ENCODE measurements at places on chromosomes 5 and 9.

DNA sequence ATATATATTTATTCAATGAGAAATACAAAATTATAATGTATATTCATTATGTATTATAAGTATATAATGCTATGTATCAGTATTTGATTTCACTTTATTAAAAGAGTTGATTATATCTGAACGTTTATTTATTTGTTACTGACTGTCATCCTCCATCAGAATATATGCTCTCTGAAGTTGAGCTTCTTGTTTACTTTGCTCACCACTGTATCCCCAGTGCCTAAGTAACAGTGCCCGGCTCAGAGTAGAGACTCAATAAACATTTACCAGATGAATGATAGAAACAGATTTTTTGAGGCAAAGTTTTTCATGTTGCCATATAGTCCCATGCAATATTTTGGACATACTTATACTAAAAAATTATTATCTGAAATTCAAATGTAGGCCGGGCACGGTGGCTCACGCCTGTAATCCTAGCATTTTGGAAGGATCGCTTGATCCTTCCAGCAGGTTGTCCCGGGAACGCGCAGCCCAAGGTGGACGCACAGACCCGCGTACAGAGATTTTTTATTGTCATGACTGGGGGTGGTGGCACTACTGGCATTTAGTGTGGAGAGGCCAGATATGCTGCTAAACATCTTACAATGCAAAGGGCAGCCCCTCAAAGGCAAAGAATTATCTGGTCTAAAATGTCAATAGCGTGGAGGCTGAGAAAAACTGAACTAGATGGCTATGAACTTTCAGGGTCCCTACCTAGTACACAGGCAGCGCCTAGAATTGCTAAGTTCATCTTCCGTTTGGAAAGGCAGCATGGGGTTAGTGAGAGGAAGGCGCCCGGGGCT lies 761 bp upstream of the DNAJC25 start:
- no peak for DNase-seq

- peak; percentile 72 for DNase-seq
Measured at GRCh38 chr9:134531220-134531970, 110.2 kb upstream of the COL5A1 start.

DNA sequence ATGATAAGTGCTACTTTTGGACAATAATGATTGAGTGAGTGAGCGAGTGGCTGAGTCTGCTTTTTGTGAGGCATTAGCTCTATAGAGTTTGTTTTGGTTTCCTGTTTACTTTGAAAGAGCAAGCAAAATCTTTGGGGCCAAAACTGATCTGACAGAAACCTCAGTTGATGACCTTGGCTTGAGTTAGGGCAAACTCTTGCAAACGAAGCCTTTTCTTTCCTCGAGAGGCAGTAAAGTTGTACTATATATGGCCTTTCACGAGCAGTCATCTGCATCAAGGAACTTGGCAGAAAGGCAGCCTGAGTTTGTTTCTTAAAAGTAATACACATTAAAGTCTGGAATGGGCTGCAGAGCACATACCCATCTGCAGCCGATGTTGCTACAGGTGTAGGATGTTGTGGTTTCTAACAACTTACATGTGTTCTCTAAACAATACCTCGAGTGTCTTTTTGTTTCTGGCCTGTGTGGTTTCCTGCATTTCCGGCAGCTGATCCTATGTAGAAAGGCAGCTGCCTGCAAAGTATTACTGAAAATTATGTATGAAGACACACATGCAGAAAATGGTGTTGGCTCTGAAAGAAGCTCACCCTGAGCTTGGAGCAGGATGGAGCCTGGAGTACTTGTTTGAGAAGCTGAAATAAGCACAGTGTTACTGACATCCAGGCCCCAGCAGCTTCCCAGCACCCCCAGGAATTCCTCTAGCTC lies 60.8 kb downstream of the FOXD1 start:
- DNase-seq = no peak

DNA sequence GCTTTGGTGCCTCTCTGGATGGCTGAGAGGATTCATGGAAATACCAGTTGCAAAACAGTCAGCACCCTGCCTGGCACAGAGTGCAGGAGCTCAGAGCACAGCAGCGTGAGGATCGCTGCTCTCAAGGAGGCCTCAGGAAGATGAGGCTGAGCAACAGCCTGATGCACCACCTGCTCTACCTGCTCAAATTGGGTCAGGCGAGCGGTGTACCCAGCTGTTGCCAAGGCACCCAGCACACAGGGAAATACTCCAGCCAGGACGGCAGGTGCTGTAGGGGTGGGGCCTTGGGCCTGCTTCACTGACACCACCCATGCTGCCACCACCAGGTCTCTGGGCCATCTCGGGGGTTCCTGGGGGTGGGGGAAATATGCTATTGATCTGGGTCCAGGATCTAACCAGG lies 4.3 kb downstream of the EEIG1 start:
- no peak for DNase-seq

- DNase-seq = no peak
Measured at GRCh38 chr5:111580956-111581355, 68.6 kb upstream of the STARD4 start.

DNA sequence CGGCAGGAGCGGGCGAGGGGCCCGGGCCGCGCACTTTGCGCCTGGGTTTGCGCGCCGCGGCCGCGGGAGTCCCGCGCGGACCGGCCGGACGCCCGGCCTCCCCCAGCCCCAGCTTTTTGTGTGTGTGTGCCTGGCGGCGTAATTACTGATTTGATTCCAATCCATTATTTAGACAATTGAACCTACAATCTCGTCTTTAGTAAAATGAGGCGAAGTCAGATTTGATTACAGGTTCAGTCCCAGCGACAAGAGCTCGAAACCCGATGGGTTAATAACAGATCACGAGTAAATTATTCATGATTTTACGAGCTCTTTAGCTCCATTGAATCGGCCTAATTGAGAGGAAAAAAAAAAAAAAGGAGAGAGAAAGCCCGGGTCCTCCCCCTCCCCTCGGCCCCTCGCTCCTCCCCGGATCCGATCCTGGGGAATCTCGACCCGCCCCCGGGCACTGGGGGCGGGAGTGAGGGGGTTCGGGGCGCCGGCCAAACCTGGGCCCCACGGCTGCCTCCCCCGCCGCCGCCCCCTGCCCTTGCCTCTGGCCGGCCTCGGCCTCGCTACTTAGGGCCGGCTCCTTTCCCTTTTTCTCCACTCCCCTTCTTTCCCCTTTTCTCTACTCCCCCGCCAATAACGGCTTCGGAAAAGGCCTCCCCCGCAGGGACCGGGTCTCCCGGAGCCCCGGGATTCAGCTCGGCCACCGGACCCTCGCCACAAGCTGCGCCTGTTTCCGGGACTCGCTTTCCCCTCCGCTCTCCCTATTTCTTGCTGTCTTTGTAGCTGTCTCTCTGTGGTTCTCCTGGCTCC lies 6.6 kb downstream of the LHX2 start:
- DNase-seq = no peak

GRCh38 chr5:76376866-76377230 lies 26.2 kb upstream of the IQGAP2 start:
- no peak for DNase-seq

- no peak for DNase-seq
Measured at GRCh38 chr9:31272456-31273295, 1111.8 kb upstream of the ACO1 start.

DNA sequence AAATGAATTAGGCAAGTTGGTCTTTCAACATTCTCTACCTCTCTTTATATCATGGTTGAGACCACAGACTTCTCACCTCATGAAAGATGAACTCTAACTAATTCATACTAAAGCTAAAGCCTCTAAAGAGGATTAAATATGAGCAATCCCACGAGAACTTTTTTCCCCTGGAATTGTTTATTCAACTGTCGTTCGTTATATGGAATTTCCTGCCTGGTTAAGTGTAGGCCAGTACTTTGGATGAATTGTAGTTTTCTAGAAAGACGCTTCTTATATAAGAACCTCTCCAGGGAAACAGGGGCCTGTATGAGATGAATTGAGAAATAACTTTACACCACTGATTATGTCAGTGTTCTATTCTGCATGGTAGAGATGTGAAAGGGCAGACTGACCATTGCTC lies 42.9 kb downstream of the PDCD1LG2 start:
- peak; percentile 79 for DNase-seq

GRCh38 chr5:178560911-178561310 lies 29.3 kb downstream of the COL23A1 start:
- DNase-seq = no peak

GRCh38 chr5:142671801-142672200 lies 14.1 kb downstream of the FGF1 start:
- DNase-seq = peak; percentile 75

DNA sequence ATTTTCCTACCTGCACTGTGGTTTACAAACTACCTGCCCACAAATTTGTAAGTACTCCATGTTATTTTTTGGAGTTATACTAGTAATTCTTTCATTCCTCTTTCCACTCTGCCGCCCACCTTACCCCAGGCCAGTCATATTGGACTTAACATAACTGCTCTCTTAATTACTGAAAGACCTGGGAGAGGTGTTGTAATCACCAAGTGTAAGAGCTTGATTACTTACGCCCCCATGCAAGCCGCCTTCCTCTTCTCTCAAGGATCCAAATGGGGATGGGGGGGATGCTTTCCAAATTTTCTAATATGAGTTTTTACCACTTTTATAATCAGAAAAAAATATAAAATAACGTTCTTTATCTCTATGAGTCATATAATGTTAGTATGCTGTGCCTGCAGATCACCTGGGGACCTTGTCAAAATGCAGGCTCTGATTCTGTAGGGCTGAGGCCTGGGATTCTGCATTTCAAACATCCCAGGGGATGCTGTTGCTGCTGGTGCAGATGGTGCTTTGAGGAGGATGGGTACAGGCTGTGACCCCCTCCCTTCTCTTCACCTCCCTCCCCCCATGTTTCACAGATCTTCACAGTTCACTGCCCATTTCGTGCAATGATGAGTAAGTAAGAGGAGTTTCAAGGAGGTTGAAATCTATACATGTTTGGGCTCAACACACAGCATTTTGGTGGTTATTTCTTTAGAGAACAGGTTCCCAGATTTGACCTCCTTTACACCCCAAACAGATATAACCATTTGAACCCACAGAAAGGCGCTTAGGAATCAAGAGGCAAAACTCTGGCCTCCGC lies 87.3 kb downstream of the SEC61B start:
- no peak for DNase-seq

GRCh38 chr9:65459756-65460320 lies 174.8 kb upstream of the FOXD4L5 start:
- DNase-seq = no peak

GRCh38 chr5:150080696-150081435 lies 5.5 kb downstream of the CSF1R start:
- DNase-seq = no peak

GRCh38 chr5:91434348-91434747 lies 51.2 kb upstream of the ARRDC3 start:
- DNase-seq = no peak

- DNase-seq = peak; percentile 46
Measured at GRCh38 chr5:125870256-125870655, 553.0 kb upstream of the GRAMD2B start.

GRCh38 chr5:100838048-100838473 lies 65.0 kb downstream of the ST8SIA4 start:
- no peak for DNase-seq

GRCh38 chr5:159471904-159472303 lies 141.6 kb upstream of the IL12B start:
- no peak for DNase-seq
